Renal pelvis (tissue), 12 donors: ENCODE measurements at places on chromosomes 7 and 10. TPM values are rescaled to one million over a fixed set of nuclear protein-coding genes. Genes with fewer than 3 reads are reported as not detected.

- no peak for DNase-seq
These were observed 28.2 kb downstream of the MTERF1 start for GRCh38 chr7:91852263-91852741.

DNA sequence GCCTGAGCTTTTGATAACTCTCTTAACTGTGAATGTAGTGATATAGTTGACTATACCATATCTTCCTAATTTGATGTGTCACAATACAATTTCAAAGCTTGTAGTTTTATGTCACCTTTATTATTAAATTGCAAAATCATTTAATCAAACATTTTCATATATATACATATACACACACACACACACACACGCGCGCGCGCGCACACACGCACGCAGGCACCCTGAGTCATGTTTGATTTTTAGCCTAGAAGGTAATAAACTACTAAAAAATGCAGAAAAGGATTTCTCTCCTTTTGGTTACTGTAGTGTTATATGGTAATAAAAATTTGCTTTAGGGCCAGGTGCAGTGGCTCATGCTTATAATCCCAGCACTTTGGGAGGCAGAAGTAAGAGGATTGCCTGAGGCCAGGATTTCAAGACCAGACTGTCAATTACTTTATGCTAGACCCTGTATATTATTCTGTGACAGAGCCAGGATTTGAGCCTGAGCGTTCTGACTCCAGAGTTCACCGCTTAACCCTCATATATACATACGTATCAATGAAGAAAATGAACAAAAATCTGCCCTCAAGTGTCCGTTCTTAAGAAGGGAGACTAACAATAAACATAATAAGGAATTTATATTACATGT, 89.6 kb downstream of the PODXL start:
- no peak for DNase-seq

- peak; percentile 29 for DNase-seq
These were observed 506 bp downstream of the CTTNBP2 start for GRCh38 chr7:117872561-117873309.

Gene CNNM1
- 2.1 TPM for polyA plus RNA-seq

- no peak for DNase-seq
These were observed at the start of gene GRB10 for GRCh38 chr7:50782375-50783208. GRB10 (minus strand) TSS chr7:50782896; CDS start chr7:50732322, 50,574 bp downstream.

Gene PRKG1
- polyA plus RNA-seq, result 12.2 TPM

DNA sequence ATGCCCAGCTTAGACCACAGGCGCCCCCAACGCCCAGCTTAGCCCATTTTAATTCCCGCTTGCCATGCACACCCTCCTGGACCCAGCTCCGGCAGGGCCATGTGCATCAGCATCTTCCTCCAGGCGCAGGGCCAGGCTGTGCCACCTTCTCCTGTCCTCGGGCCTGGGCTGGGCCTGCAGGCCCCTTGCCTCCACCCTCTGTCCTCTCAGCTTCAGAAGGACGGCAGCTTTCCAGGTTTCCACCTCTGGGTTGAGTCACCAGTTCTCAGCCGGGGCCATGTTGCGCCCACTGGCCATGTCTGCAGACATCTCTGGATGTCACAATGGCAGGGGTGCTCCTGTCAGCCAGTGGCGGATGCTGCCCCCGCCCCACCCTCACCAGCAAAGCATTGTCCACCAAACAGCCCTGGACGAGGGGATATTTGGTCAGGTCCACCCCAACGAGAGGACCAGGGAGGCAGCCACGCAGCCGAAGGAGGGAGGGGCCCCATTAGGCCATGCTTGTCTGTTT, 59.1 kb upstream of the NKX6-2 start:
- DNase-seq, result no peak

DNA sequence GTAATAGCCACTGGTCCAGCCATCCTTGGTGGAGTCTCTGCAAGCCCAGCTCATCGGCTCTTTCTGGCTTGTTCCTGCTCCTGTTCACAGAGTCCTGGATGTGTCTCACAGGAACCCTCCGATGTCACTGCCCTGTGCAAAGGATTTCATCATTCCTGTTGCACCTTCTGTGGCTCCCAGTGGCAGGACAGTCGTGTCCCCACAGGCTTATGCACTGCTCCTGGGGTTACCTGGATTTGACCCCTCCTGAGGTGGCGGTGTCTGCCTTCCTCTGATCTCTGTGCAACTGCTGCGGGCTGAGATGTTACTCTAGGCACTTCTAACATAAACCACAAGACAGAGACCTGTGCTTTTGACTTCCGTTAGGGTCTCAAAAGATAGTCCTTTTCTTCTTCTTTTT, 30.6 kb downstream of the APBB1IP start:
- no peak for DNase-seq

Gene PPP1R3C
- polyA plus RNA-seq, result 42.3 TPM

GRCh38 chr10:14378387-14378960, 47.8 kb upstream of the FRMD4A start:
- DNase-seq, result no peak

Gene INHBA
- 4.5 TPM for polyA plus RNA-seq

GRCh38 chr7:81584667-81585066, 185.2 kb downstream of the HGF start:
- no peak for DNase-seq

Gene RBM20
- 8.1 TPM for polyA plus RNA-seq

DNA sequence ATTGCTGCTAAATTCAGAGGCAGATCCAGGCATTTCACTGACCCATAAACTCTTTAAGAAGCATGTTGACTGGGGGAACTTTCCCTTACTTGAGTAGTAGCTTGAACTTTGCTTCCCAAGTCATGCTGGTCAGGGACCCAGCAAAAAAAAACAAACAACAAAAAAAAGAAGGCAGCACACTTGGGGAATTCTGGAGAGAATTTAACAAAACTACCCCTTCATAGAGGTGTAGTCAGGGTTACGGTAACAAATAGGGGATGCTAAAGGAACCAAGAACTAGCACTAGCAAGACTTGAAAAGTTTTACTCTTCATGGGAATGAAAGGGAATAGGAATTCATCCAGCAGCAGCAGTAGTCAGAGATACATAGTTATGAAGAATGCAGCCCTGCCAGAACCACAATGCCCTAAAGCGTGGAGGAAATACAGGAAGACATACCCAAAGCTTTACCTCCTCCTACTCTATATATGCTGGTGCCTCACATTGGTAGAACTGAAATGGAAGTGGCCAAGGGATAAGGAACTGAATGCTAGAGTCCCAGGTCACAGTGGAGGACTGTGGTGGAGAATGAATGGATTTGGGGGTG, 67.3 kb downstream of the PHYHIPL start:
- no peak for DNase-seq

DNA sequence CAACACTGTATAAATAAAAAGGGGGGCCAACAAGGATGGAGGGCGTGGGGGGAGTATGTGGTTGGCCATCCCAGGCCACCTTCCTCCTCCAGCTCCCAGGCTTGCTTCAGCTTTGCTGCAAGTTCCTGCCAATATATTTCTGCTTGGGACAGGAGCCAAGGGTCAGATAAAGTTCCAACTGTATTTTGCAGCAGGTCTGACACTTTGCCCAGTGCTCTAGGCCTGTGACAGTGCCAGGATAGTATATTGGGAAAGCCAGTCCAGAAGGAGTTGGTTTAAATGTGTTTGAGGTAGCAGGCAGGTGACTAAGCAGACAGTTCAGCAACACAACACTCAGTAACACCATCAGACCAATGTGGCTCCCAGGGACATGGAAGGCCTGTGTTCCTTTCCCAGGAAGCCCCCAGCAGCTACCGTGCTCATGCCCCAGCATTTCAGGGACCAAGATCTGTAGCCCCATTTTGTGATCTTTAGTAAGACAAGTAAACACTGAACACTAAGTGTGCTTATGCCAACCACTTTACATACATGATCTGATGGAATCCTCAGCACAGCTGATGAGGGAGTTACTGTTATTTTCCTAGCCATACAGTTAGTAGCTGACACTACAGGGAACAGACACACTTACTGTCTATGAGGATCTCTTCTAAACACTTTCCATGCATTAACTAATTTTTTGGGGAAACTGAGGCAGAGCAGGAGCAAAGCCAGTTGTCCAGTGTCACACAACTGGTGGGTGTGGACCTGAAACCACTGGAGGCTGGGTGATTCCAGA, 38.9 kb downstream of the DNAJB12 start:
- no peak for DNase-seq

Gene SPACDR
- polyA plus RNA-seq, result 1.9 TPM

DNA sequence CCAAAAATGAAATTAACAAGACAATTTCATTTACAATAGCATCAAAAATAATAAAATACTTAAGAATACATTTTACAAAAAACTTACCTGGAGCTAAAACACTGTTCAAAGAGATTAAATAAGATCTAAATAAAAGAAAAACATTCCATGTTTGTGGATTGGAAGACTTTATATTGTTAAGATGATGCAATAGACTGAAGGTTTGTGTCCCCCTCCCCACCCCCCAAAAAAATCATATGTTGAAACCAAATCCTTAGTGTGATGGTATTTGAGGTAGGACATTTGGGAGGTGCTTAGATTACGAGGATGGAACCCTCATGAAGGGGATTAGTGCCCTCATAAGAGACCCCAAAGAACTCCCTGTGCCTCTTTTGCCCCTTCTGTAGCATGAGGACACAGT, 117.6 kb downstream of the ZNF467 start:
- no peak for DNase-seq

- no peak for DNase-seq
These were observed 108.8 kb upstream of the FEZF1 start for GRCh38 chr7:122413339-122413738.

GRCh38 chr10:7373039-7373438, 37.8 kb downstream of the SFMBT2 start:
- DNase-seq, result no peak

Gene SPDYE1
- 3.1 TPM for polyA plus RNA-seq

DNA sequence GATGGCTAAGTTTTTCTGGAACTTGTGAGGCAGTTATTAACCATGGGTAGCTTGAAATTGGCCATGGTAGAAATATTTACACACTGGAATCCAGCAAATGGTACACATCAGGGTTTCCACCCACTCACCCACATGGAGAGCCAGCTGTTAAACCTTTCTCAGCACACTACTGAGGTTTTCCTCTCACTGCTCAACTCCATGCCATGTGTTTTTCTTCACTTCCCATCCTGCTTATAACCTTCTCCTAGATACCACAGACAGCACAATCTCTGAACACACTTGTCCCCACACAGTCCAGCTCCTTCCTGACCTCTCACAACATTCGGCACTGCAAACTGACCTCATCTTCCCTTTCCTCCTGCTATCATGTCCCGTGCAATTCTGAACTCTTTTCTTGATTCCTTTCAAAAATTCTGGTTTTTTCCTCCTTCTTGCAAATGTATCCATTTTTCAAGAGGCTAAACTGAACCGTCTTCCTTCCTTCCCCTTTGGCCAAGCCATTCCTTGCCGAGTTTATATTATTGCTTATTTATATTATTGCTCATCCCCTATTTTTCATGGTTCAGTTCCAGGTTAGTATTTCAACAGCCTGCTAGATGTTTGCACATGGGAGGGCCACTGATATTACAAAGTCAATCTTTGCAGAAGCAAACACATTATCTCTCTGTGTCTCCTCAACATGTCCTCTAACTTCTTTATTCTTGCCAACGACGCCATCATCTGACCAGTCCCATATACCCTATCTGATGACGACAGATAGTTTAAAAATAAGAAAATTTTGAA, 606.4 kb downstream of the SORCS1 start:
- DNase-seq, result no peak
